ENCODE measurements at places on chromosomes 3 and 15.

DNA sequence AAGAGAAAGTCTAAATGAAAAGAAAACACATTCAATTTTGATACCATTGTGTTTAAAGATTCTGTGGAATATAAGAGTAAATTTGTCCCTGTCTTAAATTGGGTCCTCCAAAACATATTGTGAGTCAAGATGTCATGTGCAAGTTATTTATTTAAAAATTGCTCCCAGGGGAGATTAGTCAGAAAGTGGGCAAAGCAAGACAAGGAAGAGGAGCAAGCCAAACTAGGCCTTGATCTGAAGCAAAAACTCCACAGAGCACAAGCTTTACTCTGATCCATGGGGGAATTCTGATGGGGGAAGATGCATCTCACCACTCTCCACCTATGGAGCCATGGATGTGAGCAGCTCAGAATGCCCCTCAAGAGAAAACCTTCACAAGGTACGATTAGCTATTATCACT, 342.8 kb upstream of the IL12A start:
- no peak for DNase-seq

DNA sequence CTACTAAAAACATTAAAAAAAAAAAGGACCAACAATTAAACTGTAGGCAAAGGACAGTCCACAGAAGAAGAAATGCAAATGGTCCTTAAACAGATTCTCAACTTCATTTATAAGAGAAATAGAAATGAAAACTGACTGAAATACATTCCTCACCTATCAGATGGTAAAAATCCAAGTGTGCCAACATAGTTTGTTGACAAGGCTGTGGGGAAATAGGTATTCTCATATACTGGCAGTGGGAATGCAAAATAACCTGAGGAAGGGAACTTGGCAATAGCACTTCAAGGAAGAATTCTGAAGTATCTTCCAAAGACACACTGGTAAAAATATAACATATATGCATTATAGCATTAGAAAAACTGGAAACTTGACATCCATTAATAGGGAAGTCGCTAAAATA, 53.8 kb downstream of the SLC24A1 start:
- DNase-seq: no peak

DNA sequence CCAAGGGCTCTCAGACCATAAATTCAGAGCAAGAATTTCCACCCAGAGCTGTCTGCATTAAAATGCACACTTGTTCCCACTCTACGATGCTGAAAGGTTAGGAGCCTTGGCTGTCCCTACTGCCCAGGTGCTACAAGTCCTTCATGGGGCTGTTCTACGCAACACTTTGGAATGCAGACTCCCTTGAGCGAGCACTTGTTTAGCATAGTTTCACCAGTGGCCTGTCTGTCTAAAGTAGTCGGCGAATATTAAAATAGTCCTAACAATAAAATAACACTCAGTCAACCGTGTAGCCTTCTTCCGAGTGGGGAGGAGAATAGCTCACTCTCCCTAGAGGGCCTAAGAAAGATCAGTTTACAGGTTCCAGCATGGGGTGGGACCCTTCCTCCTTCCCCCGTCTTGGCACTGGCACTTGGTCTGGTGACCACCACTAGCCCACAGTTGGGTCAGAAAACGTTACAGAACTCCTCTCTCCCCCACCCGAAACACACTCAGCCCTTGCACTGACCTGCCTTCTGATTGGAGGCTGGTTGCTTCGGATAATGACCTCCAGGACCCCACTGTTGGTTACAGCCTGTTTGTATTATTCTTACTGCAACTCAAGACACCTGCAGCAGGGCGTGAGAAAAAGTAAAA, at the start of gene CLDN16:
CLDN16 (plus strand) TSS at position 586 of the 636 bp plus-strand sequence. CDS start 167 bp downstream, outside the sequence.
- no peak for DNase-seq

DNA sequence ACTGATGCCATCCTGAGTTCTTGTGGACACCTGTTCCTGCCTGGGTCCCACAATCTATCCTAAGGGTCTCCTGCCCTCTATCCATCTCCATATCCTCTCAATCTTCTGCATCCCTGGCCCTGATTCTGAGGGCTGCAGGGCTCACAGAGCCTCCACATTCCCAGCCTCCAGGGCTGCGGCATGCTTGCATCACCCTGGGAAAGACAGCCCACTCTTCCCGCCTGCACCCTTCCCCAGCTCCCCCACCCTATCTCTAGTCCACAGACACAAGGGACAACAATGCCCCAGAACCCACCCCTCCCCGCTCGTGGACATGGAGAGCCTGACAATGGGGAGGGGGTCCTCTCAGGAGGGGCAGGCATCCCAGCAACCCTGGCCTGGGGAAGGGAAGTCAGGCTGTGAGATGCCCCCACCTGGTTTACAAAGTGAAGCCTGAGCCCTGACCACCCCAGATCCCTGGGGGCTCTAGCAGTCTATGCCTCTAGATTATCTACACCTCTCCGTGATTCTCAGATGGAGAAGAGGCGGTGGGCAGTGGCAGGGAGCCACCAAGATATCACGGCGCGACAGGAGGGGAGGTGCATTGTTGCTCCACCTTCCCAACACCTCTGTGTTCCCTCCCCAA, 10.3 kb downstream of the SEMA3G start:
- DNase-seq: no peak

DNA sequence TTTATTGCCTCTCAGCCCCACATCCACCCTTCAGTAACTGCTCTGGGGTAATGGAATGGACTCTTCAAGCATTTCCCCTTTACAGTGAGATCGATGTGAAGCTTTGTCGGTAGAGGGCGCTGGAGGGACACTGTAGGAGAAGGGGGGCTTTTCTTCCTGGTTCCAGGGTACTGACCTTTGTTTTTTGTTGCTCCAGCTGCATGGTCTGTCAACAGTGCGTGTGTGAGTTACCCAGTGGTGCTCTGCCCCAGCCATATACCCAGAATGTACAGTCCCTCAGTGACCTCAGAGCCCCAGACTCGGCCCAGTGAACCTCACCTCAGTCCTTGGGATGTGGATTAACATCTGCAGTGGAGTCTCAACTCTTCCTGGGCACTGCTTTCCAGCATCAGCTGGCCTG, 180.3 kb upstream of the TSC22D2 start:
- DNase-seq: no peak

DNA sequence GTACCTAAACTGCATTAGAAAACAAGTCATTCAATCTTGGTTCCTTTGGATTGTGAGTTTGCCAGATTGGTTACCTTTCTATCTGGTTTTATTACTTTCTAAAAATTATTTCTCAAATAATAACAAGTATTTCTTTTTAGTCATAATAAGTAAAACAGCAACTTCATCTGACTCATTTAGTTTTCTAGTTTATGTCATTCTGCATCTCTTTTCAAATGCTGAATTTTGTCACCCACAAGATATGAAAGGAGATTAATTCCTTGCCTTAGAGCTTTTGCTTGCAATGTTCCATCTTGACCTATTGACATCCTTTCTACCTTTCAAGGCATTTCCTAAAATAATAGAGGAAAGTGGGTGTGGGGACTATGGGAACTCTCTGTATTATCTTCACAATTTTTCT, 253.6 kb upstream of the PEX5L start:
- DNase-seq: no peak

DNA sequence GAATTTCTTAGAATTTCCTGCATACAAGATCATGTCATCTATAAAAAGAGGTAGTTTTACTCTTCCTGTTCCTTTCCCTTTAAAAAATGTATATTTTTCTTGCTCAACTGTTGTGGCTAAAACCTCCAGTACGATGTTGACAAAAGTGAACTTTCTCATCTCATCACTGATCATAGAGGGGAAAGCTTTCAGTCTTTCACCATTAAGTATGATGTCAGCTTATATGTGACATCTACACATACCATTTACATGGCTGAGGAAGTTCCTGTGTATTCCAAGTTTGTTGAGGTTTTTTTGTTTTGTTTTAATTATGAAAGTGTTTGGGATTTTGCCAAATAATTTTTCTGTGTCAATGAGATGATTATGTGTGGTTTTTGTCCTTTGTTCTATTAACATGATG, 173.6 kb downstream of the PLD1 start:
- no peak for DNase-seq

DNA sequence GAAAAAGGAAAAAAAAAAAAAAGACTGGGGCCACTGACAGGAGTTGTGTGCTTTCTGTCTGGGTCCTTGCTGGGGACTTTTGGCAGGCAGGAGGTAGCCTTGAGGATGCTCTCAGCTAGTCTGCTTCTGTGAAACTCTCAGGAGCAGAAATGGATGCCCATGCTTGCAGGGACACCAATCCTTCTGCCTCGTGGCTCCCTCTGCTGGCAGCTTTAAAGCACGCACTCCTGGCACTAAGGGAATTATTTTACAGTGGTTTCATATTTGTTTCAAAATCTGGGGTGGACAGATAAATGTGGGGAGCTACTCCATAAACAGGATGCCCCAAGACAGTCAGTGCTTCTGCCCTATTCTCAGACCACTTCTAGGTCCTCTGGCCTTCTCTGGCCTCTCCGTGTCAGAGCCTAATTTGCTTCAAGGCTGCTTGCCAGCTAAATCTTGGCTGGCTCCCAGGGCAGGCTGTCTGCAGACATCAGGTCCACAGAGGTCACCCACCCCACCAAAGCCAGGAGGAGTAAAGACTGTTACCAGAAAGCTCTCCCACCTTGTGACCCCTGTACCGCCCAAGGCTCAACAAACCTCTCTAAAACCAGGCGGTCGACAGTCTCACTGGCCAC, 17.1 kb downstream of the TRAIP start:
- peak; percentile 65 for DNase-seq

- DNase-seq: no peak
Observed at GRCh38 chr3:43969944-43970343, 271.7 kb upstream of the TOPAZ1 start.

GRCh38 chr15:25177955-25178801, 223.4 kb downstream of the SNRPN start:
- no peak for DNase-seq

DNA sequence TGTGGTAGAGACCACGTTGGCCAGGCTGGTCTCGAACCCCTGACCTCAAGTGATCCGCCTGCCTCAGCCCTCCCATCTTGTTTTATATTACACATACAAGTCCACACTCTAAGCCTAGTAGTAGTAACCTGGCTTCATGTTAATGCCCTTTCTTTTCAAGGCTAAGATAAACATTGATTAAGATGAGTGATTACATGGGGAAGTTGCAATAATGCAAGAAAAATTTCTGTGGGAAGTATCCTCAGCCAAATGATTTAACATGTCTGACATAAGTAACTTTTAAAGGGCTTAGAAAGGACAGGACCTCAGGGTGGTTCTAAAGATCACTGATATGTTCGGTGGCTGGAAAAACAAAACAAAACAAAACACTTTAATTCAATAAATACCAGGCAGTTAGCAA, 72.1 kb downstream of the SFMBT1 start:
- DNase-seq: no peak

DNA sequence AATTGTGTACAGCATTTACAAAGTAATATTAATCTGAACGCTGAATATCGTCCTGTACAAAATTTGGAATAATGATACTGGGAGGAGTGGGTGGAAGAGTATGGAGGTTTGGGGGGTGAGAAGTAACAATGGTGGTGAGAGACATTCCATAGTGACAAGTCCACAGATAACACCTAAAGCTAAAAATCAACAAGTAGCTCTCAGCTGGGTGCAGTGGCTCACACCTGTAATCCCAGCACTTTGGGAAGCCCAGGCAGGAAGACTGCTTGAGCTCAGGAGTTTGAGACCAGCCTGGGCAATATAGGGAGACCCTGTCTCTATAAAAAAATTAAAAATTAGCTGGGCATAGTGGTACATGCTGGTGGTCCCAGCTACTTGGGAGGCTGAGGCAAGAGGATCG, 5.1 kb downstream of the MRPS25 start:
- no peak for DNase-seq

- DNase-seq: no peak
Observed at GRCh38 chr3:49841806-49842205, 14.6 kb downstream of the TRAIP start.

GRCh38 chr3:189961522-189962161, 159.1 kb downstream of the P3H2 start:
- peak; percentile 44 for DNase-seq

DNA sequence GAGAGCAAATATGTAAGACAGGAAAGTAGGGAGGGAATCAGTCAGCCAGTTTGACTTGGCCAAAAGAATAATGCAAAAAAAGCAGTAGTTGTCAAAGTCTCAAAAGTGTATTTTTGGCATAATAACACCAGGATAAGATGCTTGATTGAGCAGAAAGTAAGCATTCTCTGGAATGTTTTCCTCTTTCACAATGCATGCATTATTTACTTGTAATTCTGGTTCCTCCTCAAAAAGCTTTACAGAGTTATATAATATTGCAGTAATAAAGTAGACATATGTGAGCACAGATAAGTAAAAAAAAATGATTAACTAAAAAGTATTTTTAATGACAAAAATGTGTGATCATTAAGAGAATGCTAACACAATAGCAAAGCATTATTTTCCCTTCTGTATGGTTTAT, 285.9 kb upstream of the BCHE start:
- DNase-seq: no peak

- DNase-seq: no peak
Observed at GRCh38 chr3:61343543-61343942, 92.3 kb upstream of the FHIT start.

- DNase-seq: no peak
Observed at GRCh38 chr15:75028991-75029377, 5.6 kb downstream of the PPCDC start.

DNA sequence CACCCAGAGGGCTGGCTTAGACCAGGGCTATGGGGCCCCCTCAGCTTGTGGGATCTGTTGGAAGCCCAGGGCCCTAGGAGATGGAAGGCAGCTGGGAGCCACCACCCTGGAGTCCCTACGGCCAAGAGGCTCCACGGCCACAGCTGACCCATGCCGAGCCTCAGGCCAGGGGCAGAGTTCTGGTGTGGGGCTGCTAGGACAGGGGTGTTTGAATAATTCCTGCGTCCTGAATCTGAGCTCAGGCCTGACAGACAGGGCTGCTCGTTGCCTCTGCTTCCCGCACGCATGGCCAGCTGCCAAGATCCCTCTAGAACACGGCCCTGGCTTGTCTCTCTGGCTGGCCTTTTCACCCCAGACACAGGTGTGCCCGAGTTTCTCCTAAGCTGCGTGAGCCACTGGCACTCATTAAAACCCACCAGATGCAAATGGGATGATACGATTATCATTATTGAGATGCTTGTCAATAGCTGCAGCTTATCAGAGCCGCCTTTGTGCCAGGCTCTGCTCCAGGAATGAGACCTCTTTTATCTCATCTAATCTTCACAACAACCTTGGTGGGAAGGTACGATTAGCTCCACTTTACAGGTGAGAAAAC, 70.2 kb downstream of the EFCAB12 start:
- no peak for DNase-seq

Data from activated CD4-positive, CD25-positive, alpha-beta regulatory T cell treated with anti-CD3 and anti-CD28 coated beads, Interleukin-2, amount 50 U/mL, for 16 hours (primary cell).